Right lobe of liver (tissue), 6 donors: ENCODE measurements at places on chromosomes 13 and 19.

DNA sequence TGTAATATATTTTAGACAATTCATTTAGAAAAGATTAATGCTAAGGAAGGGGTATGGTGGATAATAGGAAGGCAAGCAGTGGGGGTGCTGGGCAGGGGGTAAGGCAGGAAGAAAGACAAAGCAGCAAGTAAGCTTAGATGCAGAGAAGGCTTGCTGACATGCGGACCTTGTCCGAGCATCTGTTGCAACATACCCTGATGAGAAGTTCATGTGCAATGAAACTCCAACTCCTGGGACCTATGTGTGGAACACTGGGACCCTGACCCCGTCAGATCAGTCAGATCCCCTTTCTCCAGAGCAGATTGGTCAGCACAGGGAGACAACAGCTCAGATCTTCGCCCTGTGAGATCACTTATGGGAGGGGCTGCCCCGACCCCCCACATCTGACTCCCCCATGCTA, 71.3 kb upstream of the ZNF599 start:
- H3K36me3 ChIP-seq = no peaks in the 10 kb centered on the region
- H3K4me1 ChIP-seq = no peaks in the 10 kb centered on the region
- no peak for DNase-seq
- H3K4me3 ChIP-seq = no peak overlapping the region
- no peaks in the 10 kb centered on the region for H3K27me3 ChIP-seq
- H3K27ac ChIP-seq = no peak overlapping the region

DNA sequence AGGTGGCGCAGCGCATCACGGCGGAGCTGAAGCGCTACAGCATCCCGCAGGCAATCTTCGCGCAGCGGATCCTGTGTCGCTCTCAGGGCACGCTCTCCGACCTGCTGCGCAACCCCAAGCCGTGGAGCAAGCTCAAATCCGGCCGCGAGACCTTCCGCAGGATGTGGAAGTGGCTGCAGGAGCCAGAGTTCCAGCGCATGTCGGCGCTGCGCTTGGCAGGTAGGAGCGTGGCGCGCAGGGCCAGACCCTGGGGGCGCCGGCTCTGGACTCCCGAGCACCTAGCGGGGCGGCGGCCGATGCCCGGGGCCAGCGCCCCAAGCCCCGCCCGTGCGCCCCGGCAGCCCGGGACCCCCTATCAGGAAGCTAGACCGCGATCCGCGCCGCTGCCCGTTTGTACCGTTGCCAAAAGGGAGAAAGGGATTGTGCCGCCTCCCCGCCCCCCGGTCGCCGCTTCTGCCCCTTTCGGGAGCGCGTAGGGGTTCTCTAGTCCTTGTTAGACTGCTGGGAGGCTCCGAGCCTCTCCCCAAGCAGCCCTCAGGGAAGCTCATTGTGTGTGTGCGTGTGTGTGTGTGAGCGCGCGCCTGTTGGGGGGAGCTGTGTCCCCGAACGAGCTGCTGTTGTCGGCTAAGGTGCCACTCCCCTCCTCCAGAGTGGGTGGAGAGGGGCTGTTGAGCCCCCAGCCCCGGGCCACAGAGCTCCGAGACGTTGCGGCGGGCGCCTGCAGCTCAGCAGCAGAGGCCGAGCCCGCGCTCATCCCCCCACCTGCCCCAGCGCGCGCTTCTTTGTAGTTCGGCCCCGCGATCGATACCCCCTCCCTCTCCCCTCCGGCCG, 1.5 kb downstream of the ONECUT3 start:
- peaks cover 69% of the 10 kb centered on the region for H3K27me3 ChIP-seq
- no peak overlapping the region for H3K27ac ChIP-seq
- no peak for DNase-seq
- H3K4me1 ChIP-seq = no peaks in the 10 kb centered on the region
- H3K4me3 ChIP-seq = no peak overlapping the region

- H3K27me3 ChIP-seq = no peaks in the 10 kb centered on the region
- no peak for DNase-seq
- no peak overlapping the region for H3K4me3 ChIP-seq
- H3K27ac ChIP-seq = no peak overlapping the region
Observed at GRCh38 chr13:113086031-113086750, 19.4 kb upstream of the F7 start.

DNA sequence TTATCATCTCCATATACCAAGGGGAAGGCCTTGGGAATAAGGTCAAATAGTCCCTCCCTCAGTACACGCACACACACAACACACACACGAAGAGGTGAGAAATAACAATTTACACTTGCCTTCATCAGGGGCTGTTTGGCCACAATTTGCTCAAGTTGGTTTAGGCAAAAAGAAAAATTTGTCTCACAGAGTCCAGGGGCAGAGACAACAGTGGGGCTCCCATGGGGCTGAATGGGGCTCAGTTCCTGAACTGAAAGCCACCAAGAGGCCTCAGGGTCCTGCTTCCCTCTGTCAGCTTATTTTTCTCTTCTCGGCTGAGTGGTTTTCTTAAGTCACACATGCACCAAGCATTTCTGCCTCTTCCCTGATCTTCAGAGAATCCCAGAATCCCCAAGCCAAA, 35.5 kb downstream of the PCDH8 start:
- H3K4me1 ChIP-seq = no peaks in the 10 kb centered on the region
- no peak for DNase-seq

- H3K4me1 ChIP-seq = no peaks in the 10 kb centered on the region
- H3K27me3 ChIP-seq = no peaks in the 10 kb centered on the region
- H3K27ac ChIP-seq = peak overlapping the region; percentile 38
- peaks cover 3% of the 10 kb centered on the region for H3K36me3 ChIP-seq
- no peak overlapping the region for H3K4me3 ChIP-seq
Observed at GRCh38 chr19:55486971-55487923, 989 bp upstream of the SSC5D start.

GRCh38 chr13:72194523-72194922, 327.5 kb upstream of the DACH1 start:
- no peaks in the 10 kb centered on the region for H3K27me3 ChIP-seq
- H3K27ac ChIP-seq = no peak overlapping the region
- no peaks in the 10 kb centered on the region for H3K36me3 ChIP-seq
- DNase-seq = no peak

DNA sequence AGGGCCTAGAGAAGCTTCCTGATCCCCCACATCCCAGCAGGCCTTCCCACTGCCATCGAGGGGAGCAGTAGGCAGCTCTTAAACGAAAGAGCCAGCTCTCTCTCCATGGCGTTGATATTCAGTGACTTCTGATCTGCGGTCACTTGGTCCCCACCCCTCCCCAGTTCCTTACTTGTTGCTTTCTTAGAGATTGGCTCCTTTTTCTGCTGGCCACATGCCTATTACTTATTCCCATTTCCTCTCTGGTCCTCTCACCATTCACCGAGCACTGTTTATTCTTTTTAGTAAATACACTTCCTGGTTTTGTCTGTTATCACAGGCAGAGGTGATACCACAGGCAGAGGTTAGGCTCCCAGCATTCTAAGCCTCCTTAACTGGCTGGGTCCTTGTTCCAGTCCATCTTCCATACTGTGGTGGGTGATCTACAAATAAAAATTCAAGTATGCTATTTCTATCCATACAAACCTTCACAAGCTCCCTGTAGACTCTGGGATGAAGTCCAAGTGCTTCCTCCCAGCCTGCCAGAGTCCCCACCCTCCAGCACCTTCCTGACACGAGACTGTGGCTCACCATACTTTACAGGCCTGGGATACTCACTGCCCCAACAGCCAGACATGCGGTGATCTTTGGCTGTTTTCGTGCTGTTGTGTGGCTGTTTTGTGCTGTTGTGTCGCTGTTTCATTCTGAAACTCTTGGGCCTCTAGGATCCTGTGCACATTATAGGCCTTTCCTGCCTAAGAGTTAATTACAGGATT, 315.9 kb downstream of the ATP8A2 start:
- H3K4me1 ChIP-seq = no peaks in the 10 kb centered on the region
- H3K36me3 ChIP-seq = no peaks in the 10 kb centered on the region
- no peak overlapping the region for H3K27ac ChIP-seq
- DNase-seq = no peak
- no peaks in the 10 kb centered on the region for H3K27me3 ChIP-seq

GRCh38 chr13:68481130-68481529, 1251.0 kb upstream of the PCDH9 start:
- no peaks in the 10 kb centered on the region for H3K27me3 ChIP-seq
- no peak for DNase-seq
- H3K4me1 ChIP-seq = no peaks in the 10 kb centered on the region
- no peak overlapping the region for H3K4me3 ChIP-seq
- H3K27ac ChIP-seq = no peak overlapping the region
- no peaks in the 10 kb centered on the region for H3K36me3 ChIP-seq

DNA sequence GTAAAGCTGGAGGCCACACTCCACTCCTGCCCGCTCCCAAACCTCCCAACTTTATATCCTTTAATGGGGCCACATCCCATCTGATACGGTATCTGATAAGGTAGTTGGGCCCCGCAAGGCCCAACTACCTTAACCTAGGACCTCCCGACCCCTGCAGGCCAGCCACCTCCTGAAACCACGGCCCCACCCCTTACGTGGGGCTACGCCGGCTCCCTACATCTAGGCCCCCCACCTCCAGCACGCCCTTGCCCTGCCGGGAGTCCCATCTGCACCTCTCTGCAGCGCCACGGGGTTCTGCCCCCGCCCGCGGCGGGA, 2.2 kb downstream of the IGFLR1 start:
- H3K27ac ChIP-seq = peak overlapping the region; percentile 67
- H3K27me3 ChIP-seq = no peaks in the 10 kb centered on the region
- H3K4me1 ChIP-seq = no peaks in the 10 kb centered on the region
- no peak for DNase-seq

DNA sequence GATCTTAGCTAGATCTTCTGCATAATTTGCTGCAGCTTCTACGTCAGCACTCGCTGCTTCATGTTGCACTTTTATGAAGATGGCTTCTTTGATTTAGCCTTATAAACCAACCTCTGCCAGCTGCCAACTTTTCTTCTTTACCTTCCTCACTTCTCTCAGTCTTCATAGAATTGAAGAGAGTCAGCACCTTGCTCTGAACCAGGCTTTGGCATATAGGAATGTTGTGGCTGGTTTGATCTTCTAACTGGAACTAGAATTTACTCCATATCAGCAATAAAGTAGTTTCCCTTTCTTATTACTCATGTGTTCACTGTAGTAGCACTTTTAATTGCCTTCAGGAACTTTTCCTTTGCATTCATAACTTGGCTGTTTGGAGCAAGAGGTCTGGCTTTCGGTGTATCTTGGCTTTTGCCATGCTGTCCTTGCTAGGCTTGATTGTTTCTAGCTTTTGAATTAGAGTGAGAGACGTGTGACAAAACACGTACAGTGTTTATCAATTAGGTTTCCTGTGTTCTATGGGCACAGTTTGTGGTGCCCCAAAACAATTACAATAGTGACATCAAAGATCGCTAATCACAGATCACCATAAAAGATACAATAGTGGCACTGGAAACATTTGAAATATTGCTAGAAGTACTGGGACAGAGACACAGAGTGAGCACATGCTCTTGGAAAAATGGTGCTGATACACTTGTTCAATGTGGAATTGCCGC, 50.7 kb downstream of the NDFIP2 start:
- no peaks in the 10 kb centered on the region for H3K4me1 ChIP-seq
- DNase-seq = no peak
- no peaks in the 10 kb centered on the region for H3K27me3 ChIP-seq

DNA sequence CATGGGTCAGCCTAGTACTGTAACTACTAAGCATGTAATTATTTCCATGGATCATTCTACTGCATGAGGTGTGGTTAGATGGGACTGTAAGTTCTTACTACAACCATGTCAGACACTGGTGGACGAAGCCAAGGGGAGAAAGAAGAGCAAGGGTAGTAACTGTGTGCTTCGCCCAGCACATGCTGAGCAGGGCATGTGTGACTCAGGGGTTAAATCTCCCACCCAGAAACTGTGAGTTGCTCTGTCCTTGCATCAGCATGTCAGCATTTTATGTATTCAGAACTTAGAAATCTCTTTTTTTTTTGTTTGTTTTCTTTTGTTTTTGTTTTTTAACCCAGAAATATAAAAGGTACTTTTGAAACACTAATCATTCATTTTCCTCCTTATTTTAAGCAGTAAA, 436.6 kb upstream of the KLF12 start:
- DNase-seq = no peak
- H3K27ac ChIP-seq = no peak overlapping the region
- no peaks in the 10 kb centered on the region for H3K27me3 ChIP-seq
- no peaks in the 10 kb centered on the region for H3K4me1 ChIP-seq
- no peak overlapping the region for H3K4me3 ChIP-seq

GRCh38 chr13:51998723-51999509, 12.3 kb downstream of the ATP7B start:
- H3K27ac ChIP-seq = peak overlapping the region; percentile 75
- H3K4me1 ChIP-seq = peaks cover 60% of the 10 kb centered on the region
- H3K36me3 ChIP-seq = no peaks in the 10 kb centered on the region
- no peak overlapping the region for H3K4me3 ChIP-seq
- no peaks in the 10 kb centered on the region for H3K27me3 ChIP-seq

GRCh38 chr19:1082928-1083816, 12.0 kb downstream of the POLR2E start:
- H3K36me3 ChIP-seq = no peaks in the 10 kb centered on the region
- H3K4me3 ChIP-seq = peak overlapping the region; percentile 18
- no peaks in the 10 kb centered on the region for H3K27me3 ChIP-seq
- no peak for DNase-seq
- no peak overlapping the region for H3K27ac ChIP-seq
- no peaks in the 10 kb centered on the region for H3K4me1 ChIP-seq

GRCh38 chr13:82847595-82847994, 1034.7 kb downstream of the SLITRK1 start:
- no peak for DNase-seq
- H3K27ac ChIP-seq = no peak overlapping the region
- H3K27me3 ChIP-seq = no peaks in the 10 kb centered on the region
- no peaks in the 10 kb centered on the region for H3K4me1 ChIP-seq
- H3K36me3 ChIP-seq = no peaks in the 10 kb centered on the region

DNA sequence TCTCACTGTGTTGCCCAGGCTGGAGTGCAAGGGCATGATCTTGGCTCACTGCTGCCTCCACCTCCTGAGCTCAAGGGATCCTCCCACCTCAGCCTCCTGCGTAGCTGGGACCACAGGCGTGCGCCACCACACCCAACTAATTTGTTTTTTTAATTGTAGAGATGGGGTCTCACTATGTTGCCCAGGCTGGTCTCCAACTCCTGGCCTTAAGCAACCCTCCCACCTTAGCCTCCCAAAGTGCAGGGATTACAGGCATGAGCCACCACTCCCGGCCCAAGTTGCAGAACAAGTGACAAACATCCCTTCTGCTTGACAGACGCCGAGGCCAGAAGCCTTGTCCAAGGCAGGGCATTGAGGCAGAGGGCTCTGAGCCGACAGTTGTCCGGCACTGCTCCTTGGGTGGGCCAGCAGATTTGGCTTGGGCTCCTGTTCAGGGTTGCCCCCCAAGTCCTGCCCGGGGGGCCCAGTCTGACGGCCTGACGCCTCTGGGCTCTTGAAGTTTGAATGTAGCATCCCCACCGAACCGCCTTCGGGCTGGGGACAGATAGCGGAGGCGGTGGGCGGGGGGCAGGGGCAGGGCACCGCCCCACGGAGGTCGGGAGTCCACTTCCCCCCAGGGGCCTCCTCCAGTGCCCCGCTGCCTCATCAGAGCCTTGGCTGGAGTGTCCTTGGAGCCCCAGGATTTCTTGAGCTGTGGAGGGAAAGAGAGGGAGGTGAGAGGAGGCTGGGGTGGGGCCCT, 5.7 kb upstream of the SPACA4 start:
- no peak overlapping the region for H3K4me3 ChIP-seq
- no peak for DNase-seq
- no peaks in the 10 kb centered on the region for H3K4me1 ChIP-seq
- H3K27me3 ChIP-seq = no peaks in the 10 kb centered on the region
- H3K36me3 ChIP-seq = no peaks in the 10 kb centered on the region

- DNase-seq = no peak
- H3K4me3 ChIP-seq = no peak overlapping the region
- no peaks in the 10 kb centered on the region for H3K27me3 ChIP-seq
- no peak overlapping the region for H3K27ac ChIP-seq
- H3K4me1 ChIP-seq = no peaks in the 10 kb centered on the region
- no peaks in the 10 kb centered on the region for H3K36me3 ChIP-seq
Observed at GRCh38 chr13:84137292-84137691, 255.0 kb upstream of the SLITRK1 start.

GRCh38 chr13:113004126-113004525, 35.1 kb downstream of the MCF2L start:
- H3K4me1 ChIP-seq = no peaks in the 10 kb centered on the region
- no peak for DNase-seq
- H3K27me3 ChIP-seq = no peaks in the 10 kb centered on the region
- H3K4me3 ChIP-seq = no peak overlapping the region
- no peaks in the 10 kb centered on the region for H3K36me3 ChIP-seq
